Fibroblast of skin of scalp (primary cell): ENCODE measurements at places on chromosomes 6 and 20.
A peak's percentile ranks its signal among the peaks of the same experiment; 100 is the strongest.

DNA sequence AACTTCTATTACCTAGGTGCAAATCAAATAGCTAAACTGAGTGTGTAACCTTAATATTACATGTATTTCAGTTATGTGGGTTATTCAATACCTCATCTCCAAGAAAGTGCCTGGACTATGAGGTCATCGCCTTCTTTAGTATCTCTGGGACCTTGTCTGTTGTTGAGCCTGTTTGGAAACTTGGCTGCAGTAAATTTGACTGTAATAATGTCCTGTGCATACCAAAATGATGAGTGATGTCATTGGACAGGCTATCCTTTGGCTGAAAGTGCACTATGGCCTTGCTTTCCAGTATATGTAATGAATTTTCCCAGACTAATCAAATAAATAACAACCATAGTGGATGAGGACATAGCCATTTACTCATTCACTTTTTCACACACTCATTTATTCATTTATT is 455.1 kb downstream of the ADGRB3 start:
- peak; percentile 81 for DNase-seq

DNA sequence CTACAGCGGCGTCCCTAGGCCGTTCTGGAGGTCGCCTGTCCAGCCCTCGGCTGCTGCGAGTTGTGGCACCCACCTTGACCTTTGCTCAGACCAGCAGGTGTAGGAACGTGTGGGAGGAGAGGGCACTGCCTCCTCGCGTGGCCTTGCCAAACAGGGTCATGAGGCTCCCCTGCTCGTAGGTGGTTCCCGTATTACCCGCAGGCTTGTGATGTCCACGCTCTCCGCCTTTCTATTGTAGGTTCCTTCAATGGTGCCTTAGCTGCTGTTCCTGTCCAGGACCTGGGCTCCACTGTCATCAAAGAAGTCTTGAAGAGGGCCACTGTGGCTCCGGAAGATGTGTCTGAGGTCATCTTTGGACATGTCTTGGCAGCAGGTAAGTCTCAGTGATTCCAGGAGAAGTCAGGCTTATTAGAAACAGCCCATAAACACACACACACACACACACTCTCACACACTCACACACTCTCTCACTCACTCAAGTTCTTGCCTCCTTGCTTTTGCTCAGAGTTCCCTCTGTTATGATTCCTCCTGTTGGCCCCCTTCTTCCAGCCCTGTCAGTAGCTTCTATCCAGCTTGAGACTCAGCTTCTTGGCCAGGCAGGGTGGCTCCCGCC is 942 bp downstream of the ACAT2 start:
- no peak for DNase-seq

- no peak for DNase-seq
Measured at GRCh38 chr6:56393615-56394612, 146.5 kb upstream of the COL21A1 start.

GRCh38 chr6:149967591-149967990 is 3.8 kb downstream of the ULBP1 start:
- DNase-seq, result no peak

DNA sequence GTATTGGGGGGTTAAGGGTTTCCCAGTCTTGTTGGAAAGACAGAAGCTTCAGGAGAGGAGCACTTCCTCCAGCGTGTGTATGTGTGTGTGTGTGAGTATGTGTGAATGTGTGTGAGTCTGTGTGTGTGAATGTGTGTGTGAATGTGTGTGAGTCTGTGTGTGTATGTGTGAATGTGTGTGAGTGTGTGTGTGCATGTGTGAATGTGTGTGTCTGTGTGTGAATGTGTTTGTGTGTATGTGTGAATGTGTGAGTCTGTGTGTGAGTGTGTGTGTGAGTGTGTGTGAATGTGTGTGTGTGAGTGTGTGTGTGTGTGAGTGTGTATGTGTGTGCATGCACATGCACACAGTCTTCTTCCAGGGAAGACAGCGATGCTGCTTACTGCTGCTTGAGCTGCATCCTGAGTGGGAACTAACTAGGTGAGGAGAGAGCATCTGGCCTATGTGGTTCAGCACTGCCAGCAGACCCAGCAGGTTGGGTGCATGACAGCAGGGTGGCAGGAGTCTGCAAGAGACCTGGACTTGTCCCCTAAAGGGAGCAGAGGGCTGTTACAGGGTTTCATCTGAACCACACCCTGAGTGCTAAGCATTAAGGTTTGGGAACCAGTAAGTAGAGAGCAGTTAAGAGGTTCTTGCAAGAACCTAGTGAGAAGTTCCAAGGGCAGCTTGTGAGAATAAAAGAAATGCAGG is 22.7 kb upstream of the CCND3 start:
- DNase-seq, result no peak

DNA sequence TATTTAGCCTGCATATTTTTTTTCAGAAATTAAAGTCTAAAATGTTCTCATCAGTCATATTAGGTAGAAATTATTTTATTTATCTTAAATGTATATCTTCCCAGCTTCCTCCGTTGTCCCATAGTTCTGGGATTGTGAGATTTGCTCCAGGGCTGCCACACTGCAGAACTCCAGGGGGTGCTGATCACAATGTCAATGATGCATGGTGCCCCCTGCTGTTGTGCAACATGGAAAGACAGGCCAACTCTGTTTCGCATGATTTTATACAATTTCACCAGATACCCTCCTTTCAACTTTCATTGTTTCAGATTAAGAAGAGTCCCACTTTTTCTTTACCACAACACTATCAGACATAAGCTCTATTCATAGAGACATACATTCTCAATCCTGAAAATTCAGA is 35.9 kb downstream of the ID4 start:
- peak; percentile 19 for DNase-seq

- DNase-seq, result no peak
Measured at GRCh38 chr6:34949636-34950035, 60.6 kb downstream of the ANKS1A start.

DNA sequence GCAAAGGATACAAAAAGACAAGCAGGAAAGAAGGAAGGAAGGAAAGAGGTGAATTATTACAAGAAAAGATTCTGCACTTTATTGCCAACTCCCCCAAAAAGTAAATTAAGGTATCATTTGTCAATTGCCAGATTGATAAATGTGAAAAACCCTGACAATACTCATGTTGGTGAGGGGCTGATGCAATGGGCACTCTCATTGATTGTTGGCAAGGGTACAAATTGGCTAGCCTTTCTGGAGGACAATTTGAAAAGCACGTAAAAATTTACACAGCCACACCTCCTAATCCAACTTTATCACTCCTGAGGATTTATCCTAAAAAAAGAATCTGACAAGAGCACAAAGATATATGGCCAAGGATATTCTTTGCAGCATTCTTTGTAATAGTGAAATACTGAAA is 47.7 kb downstream of the SCML4 start:
- DNase-seq, result no peak

DNA sequence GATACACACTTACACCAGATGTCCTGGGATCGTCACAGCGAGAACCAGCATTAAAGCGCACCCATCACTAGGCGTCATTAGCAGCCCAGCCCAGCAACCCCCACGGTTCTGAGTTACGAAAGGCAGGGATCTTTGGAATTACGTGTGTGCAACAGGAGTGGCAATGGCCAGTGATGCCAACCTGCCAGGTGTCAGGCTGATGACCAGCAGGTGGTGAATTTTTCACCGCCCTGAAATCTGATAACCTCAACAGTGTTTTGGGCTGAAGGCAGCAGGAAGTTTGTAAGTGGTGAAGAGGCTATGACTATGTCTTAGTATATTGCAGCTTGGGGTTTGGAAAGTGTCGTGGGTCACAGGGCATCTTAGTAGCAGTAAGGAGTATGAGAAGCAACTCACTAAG is 166.1 kb downstream of the TMEM242 start:
- DNase-seq, result no peak
